Stimulated activated CD4-positive, alpha-beta T cell treated with anti-CD3 and anti-CD28 coated beads, Interleukin-15, amount 100 ng/mL, for 1 hour (primary cell): ENCODE measurements at places on chromosomes 7 and 10.

GRCh38 chr7:30104157-30104556, 30.6 kb upstream of the MTURN start:
- no peak for DNase-seq

DNA sequence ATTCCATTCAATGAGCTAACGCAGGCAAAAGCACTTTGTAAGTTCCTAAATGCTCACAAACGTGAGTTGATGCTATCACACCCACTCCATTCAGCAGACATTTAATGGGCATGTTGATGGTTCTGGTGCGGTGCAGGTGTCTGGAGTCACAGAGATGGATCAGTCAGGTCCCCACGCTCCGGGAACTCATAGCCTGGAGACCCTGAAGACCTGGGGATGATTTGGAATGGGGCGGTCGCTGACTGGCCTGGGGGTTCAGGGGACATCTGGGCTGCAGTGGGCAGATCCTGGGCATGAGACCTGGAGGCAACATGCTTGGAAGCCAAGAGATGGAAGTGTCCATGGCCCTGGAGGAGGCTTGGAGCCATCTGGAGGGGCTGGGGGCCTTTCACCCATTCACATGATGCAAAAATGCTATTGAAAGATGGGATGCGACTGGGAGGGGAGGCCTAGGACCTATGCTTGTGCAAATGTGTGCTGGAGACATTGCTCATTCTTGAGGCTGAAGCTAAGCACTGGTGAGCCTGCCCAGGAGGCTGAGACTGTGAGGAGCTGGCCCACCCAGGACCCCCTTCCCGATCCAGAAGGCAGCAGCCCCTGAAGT, 522.6 kb downstream of the GLRX3 start:
- DNase-seq: no peak

- no peak for DNase-seq
Measured at GRCh38 chr7:32479574-32480200, 10.5 kb downstream of the LSM5 start.

DNA sequence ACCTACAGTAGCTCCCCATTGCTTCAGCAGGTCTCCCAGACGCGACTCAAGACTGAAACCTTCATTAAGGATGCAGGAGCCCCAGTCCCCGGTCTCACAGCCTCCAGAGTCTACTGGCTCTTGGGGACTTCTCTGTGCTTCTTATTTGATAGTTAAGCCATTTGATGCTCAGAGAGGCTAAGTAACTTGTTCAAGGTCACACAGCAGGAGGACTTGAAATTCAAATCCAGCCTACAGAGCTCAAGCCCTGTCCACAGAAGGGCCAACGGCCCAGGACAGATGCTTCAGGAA, 21.2 kb upstream of the ZMIZ1 start:
- no peak for DNase-seq

- DNase-seq: no peak
Measured at GRCh38 chr10:110859973-110860376, 11.8 kb upstream of the PDCD4 start.

DNA sequence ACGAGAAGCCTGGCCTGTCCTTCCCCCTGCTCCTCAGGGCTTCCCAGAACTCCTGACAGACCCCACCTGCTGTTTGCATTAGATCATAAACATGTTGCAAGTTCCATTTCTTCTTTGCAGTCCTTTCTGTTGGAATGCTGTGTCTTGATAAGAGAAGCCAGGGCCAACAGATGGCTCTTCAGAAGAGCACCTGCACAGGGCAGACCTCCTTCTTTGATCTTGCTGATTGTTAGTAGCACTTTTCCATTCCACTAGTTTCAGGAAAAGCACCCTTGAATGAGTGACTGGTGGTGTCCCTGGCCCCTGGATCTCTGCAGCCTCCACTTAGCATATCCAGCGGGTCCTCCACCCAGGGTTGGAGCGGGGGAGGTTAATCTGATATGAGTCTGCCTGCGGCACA, 243.2 kb downstream of the GFRA1 start:
- no peak for DNase-seq

DNA sequence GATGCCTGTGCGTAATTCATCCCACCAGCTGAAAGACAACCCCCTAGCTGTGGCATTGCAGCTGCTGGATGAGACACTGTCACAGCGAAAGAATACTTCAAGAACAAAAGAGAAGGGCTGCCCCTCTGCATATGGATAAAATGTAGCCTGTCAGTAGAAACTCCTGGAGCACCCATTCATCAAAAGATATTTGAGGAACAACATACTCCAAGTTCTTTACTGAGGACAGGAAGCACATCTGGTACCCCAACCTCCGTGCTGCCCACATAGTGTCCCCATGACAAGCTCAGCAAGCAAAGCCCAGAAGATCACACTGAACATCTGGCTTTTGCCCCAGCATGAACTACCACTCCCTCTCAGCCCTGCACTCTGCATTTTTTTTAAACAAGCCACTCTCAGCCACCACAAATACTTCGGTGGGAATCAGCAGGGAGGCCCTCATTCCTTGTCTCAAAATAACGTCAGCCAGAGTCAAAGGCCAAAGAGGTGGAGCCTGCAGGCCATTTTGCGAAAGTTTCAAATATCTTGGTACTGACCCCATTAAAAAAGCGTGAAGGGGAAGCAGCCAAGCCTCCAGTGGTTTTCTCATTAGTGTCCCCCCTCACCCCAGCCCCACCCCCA, 1.7 kb downstream of the CREB3L2 start:
- DNase-seq: no peak

DNA sequence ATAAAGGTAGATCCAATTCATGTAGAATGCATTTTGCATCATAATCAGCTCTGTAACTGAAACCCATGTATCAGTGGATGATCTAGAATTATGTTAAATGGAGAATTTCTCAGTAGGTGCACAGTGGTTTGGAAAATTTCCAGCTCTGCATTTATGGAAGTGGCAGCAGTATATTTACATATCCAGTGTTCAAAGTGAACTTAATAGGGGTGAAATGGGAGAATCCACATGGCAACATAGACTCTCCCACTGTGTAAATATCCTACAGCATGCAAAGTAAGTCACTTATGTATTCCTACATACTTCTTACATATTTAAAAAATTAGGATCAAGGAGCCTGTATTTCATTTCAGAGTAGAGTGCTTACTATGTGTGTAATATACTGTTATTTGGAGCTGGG, 35.3 kb downstream of the CDC14C start:
- DNase-seq: no peak

DNA sequence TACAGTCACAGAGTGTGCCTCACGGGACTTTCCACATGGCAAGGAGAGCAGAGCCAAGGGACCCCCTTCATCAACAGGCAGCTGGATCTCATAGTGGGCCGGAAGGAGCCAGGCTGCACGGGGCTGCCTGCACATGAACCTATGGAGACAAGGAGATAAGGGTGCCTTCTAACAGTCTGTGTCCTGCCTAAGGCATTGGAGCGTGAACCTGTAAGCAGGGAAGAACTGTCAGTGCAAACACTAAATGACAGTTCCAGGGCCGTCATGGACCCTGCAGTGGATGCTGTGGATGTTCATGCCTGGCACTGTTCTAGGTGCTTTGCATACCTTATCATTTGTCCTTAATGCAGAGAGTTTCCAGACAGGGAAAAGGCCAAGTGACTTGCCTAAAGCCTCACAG, 85.9 kb downstream of the WIPF3 start:
- DNase-seq: no peak

DNA sequence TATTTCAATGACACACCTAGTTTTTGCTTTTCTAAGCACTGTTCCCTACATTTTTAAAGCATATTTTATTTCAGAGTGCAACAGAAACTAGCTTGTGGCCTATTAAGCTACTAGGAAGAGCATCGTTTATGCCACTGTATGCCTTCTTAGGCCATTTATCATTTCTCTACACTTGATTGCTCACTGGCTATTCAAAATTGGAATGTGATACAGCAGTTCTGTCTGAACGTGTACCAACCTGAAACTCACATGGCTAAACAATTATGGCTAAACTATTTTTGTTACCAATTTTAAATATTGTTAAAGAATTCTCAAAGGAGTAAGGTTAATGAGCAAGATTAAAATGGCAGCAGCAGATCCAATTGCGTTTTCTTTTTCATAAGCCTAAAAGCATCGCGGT, 105.2 kb downstream of the GSAP start:
- DNase-seq: no peak

DNA sequence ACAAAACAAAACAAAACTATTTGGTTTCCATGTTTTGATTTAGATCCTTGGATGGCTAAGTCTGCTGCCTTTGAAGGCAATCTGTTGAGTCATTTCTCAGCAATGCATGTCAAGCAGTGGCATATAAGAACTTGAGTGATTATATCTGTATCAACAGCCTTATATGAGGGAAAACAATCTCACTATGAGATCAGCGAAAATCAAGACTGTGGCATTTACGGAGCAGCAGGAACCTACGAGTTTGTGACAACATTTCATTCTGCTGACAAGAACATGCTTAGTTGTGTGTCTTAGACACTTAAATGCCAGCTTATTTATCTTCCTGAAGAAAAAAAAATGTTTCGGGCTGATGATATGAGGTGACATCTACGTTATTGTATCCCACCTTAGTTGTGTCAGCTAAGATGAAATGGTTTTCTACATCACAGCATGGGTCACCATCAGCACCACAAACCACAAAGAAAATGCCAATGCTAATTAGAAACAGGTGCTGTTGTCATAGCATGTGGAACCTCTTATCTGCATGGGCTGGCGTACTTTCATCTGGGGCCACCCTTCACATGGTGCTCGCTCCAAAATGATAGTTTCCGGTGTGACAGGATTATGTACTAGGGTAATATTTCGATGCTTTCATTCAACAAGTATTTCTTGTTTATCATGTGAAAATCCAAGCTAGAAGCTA, 1085.5 kb downstream of the SORCS1 start:
- DNase-seq: no peak

GRCh38 chr7:92766461-92767003, 69.8 kb downstream of the CDK6 start:
- DNase-seq: no peak

DNA sequence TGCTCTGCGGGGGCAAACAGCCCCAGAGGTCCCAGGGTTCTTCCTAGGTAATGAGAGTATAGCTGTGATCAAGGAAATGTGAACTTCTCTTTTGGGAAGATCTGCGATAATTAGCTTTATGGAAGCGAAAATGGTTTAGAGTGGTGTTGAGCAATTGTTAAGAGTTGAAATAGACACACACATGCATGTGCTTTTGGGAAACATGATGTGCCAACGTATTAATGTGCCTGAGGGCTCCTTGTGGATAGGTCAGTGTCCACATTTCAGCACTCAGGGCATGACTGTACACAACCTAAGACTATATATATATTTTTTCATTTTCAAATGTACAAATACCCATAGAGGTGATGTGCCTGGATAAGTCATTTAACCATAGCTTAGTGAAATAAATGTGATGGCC, 67.0 kb downstream of the GSDME start:
- no peak for DNase-seq

- DNase-seq: no peak
Measured at GRCh38 chr10:130242513-130242912, 106.3 kb downstream of the GLRX3 start.

DNA sequence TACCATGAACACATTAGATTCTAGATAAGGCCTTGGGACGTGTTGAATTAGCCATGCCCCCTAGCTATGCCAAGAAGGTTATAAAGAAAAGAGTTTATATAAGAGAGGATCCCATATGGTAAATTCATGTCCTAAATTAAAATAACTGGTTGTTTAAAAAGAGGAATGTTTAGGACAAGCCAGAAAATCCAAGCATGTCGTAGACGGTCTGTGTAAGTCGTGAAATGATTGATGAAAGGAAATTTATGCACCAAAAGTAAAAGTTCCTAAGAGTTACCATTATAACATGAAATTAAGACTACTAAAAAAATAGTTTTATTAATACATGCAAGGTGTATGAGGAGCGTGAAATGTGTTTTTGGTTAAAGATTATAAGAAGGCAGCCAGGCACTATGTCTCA, 624.9 kb downstream of the ARL4A start:
- no peak for DNase-seq

GRCh38 chr10:78164702-78165101, 131.0 kb downstream of the RPS24 start:
- no peak for DNase-seq

- no peak for DNase-seq
Measured at GRCh38 chr10:113825791-113826190, 28.1 kb downstream of the DCLRE1A start.

DNA sequence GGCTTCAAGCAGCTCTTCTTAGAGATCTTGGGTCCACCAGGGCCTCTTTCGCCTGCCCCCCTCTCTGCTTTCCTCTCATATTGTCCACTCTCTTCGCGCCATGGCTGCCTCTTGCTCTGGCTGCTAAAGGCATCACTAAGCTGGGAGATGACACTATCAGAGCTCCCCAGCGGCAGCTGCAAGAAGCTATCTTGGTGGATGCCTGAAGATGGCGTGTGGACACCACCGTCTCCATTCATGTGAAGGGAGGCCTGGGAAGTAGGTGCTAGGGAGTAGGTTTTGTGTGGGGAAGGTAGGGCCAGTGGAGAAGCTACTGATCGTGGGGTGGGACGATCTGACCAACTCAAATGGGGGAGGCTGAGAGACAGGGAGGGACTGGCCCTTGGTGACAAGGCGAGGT, 45.9 kb upstream of the PDLIM1 start:
- DNase-seq: no peak

DNA sequence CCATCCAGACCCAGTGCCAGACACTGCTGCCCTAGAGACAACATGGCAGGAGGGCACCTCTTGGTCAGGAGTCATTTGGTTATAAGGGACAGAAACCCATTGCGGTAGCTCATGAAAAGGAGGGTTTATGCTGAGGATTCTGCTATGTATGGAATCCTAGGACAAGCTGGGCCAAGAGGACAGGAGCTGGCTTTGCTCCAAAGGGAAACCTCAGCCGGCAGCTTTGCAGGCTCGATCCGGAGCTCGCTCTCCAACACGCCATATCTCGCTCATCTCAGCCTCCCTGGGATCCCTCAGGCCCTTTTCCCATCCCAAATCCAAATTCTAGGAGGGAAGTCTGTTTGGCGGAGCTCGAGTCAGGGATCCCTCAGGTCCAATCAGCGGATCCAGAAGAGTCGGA, 345.7 kb downstream of the GLRX3 start:
- DNase-seq: no peak

DNA sequence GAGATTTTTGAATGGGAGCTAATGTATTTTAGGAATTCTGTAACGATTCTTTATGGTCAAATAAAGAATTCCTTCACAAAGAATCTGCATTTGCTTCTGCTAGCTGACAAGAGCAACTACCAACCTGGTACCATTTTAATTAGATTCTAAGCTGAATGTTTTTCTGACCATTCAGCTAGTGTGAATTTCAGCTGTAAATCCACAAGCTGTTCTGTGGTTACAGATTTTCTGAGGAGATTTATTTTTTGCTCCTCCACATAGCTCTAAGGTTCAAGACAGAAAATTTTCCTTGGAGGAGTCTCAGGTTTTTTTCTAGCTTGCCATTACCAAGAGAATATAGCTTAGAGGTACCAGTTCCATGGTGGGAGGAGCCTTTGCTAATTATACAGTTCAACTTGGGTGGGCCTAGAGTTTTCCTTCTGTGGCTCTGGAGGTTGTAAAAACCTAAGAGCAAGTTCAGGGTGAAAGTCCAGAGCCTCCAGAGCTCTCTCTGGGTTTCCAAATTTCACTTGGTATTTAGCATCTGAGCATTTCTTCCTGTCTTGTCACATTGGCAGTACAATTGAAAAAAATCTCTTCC, 120.1 kb downstream of the JAZF1 start:
- no peak for DNase-seq

GRCh38 chr7:43869867-43870240, 537 bp upstream of the MRPS24 start:
- no peak for DNase-seq
